ENCODE measurements at places on chromosomes 3 and 15.
A peak's percentile ranks its signal among the peaks of the same experiment; 100 is the strongest.

DNA sequence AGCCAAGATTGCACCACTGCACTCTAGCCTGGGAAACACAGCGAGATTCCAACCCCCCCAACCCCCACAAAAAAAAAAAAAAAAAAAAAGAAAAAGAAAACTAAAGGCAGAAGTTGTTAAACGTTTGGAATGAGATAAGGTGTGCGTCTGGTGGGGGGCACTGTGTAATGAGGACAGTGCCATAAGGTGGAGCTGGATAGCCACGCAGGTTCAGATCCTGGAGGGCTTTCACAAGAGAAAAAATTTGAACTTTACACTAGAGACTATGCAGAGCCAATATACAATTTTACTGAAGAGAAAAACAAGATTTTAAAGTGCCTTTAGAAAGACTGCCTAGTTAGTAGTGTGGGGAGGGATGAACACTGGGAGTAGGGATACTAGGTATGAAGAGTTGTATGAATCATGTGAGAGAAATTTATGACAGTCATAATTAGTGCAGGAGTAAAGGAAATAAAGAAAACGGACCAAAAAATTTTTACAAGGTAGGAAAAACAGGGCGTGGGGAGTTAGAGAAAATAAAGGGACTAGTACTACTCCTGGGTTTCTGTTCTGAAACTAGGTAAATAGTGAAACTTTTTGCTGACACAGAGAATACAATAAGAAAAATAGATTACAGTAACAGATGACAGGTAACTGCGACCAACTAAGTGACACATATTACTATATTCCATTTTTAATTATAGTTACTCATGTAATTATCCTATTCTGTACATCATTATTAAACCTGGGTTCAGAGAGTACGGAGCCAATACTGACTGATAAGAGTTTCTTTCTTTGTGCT, 108.1 kb downstream of the PEAK1 start:
- no peak for DNase-seq

DNA sequence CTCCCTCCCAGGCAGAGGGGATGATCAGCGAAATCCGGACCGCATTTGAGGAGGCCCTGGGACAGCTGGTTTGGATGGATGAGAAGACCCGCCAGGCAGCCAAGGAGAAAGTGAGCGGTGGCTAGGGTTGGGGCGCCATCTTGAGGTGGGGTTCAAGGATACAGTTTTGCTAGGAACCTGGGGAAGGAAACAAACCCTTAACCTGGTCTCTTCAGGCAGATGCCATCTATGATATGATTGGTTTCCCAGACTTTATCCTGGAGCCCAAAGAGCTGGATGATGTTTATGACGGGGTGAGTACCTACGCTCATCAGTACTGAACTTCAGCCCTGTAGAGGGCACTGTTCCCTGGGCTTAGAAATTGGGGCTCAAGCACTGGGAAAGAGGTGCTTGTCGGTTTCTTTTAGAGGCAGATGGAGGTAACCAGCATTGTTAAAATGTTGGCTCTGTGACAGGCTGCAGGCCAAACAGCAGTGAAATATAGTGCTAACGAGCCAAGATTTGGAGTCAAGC, 9.6 kb upstream of the PSMD2 start:
- peak; percentile 68 for DNase-seq

DNA sequence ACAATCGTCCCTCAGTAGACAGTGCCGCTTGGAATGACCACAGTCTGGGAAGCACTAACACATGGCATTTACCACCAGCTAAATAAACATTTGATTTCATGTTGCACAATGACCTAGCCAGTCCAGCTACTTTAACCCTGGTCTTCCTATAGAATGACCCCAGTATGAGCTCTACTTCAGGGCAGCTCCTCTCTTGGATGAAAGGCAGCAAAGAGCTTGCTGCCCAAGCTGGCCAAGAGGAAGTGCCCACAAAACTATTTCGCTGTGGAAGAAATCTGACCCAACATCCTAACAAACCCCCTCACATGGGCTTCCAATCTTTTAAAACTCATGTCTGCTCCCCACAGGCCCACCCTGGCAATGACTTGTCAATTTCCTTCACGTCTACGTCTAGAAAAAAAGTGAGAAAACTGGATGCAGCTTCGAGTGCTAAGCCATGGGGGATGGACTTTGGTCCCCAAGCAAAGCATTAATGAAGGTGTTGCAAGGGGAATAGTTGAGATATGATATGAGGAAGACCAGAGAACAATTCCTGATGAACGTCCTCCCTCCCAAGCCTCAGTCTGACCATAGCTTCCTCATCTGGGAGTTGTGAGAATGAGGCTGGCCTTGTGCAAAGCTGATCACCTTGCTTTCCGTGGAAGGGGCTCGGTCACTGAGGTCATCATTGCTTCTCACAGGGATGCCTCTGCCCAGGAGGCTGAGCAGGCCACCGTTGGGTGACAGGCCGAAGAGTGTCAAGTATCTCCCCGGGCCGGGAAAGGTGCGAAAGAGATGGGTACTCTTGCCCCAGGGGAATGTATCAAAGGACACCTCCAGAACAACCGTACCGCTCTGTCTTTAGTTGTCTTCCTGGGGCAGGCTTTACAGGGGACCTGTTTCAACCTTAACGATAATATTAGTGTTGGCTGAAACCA, 964 bp downstream of the SLC25A20 start:
- DNase-seq, result no peak

DNA sequence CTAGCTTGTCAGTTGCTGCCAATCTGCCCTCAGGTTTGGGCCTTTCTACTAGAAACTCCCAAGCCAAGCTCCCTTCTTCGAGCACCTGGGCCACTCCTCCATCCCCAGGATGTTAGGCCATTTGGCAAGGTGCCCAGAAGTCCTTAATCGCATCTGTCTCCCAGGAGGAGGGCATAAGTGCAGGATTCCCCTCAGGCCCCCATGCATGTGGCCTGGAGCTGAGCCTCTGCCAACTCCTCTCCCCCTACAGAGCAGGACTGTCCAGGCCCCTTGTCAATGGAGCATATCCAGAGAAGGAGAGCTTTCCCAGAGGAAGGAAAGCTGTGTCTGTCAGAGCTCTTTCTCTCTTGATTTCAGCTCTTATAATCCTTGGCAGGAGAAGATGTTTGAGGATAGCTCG, 182.6 kb upstream of the ROPN1 start:
- DNase-seq, result no peak

DNA sequence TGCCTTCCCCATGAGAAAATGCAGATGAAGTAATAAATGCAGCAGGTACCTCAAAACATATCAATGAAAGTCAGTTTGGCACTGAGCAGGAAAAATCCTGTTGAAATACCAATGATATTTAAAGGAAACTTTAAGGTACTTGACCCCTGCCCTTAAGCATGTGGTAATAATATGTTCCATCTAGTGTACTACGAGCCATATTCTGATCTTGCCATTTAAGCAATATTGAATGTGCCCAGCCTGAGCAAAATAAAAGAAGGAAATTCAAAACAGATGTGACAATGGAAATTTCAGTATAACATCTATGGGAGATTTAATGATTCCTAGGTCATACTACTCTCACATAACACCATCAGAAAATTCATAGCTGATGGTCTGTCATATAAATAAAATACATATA, 191.8 kb upstream of the CGNL1 start:
- DNase-seq, result no peak

GRCh38 chr3:153789380-153789779, 331.8 kb upstream of the ARHGEF26 start:
- DNase-seq, result no peak

DNA sequence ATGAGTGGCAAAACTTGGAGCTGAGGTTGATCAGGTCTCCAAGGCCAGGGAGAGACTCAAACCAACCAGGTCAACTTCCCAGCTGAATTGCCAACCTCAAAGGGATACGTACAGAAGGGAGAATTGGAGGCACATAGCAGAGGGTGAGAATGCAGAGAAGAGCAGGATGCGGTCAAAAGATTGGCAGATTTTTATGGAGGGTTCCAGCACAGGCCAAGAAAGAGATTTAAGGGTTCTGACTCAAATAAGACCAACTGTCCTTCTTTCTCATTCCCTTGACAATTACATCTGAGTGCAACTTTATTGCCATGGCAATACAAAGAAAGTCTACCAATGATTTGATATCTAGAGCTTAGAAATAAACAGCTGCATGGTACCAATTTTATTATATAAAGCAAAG, 33.2 kb downstream of the SCG5 start:
- no peak for DNase-seq

- DNase-seq, result no peak
Observed at GRCh38 chr3:10485380-10485779, 20.0 kb downstream of the ATP2B2 start.

DNA sequence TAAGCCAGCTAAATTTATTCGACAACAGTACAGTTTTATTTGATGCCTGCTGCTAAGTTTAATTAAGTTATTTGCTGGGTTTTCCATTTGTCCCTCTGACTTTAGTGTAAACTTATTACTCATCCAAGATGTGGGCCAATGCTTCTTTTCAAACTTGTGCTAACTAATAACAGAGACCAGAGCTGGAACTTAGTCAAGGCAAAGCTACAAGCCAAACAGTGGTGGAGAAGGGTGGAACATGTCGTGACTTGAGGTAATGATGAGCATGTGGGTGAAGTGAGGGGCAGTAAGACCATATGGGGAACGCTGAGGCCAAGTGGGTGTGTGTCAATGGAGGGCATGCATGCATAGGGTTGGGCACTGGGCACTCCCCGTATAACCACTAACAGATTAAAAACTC, 63.9 kb downstream of the NMD3 start:
- DNase-seq, result no peak

GRCh38 chr15:85443593-85444087, 63.2 kb downstream of the AKAP13 start:
- DNase-seq, result no peak

DNA sequence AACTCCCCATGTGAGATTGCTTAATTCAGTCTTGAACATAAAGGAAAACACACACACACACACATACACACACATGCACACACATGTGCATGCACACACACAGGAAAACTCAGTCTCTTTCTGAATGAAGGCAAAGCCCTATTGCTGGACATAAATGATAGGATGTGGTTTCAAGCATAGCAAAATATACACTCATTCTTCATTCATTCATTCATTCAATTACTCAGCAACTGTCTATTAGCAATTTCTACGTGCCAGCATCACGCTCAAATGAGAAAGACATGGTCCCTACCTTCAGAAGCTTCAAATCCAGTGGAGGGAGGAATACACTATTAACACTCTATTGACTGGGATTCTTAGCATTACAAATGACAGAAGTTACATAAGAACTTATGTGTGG, 41.8 kb upstream of the UBE2E2 start:
- DNase-seq, result no peak

DNA sequence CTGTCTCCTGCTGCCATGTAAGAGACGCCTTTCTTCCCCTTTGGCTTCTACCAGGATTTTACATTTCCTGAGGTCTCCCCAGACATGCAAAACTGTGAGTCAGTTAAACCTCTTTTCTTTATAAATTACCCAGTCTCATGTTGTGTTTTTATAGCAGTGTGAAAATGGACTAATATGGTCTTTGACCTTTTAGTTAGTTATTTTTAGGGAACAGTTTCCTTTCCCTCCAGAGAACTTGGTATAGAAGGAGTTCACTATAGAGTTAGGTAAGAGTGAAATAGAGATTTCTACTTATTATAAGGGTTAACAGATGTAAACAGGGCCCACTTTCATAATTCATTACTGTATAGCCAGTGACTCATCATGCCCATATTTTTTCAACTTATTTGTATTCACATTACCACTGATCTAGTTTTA, 170.9 kb downstream of the UNC13C start:
- DNase-seq, result no peak

- DNase-seq, result peak; percentile 69
Observed at GRCh38 chr3:64238971-64239667, 13.9 kb upstream of the PRICKLE2 start.
